ENCODE measurements at places on chromosomes 7 and 10.

DNA sequence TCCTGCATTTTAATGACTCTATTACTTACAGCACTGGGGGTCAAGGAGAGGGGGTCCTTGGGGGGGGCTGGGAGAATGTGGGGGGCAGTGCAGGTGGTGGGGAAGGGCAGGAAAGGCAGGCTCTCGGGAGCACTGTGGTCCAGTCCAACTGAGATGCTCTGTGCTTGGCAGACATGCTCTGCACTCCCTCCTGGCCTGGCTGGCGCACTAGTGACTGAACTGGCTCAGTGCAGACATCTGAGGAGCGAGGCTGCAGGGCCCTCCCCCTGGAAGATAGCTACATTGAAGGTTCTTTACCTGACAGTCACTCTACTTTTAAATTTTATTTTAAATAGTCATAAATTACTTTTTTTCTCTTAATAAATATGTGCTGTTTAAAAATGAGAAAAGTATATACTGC is 105.7 kb downstream of the NEURL1 start:
- DNase-seq: no peak

- DNase-seq: no peak
Observed at GRCh38 chr10:4384245-4384644, 441.8 kb upstream of the AKR1E2 start.

DNA sequence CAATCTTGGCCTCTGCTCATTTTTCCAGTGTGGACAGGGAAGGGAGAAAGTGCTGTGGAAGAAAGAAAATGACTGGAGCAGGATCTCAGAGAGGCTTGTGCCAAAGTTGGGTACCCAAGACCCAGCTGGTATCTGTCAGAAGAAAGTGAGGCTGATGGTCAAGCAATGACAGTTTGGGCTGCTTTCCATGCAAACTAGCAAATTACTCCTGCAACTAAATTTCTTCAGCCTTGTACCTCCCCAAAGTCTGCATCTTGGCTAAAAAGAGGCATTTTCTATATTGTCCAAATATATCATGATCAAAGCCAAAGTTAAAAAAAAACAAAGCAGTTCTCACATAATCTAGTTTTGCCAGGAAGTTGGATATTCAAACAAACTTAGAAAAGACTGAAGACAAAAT is 208.5 kb upstream of the FRMD4A start:
- no peak for DNase-seq

DNA sequence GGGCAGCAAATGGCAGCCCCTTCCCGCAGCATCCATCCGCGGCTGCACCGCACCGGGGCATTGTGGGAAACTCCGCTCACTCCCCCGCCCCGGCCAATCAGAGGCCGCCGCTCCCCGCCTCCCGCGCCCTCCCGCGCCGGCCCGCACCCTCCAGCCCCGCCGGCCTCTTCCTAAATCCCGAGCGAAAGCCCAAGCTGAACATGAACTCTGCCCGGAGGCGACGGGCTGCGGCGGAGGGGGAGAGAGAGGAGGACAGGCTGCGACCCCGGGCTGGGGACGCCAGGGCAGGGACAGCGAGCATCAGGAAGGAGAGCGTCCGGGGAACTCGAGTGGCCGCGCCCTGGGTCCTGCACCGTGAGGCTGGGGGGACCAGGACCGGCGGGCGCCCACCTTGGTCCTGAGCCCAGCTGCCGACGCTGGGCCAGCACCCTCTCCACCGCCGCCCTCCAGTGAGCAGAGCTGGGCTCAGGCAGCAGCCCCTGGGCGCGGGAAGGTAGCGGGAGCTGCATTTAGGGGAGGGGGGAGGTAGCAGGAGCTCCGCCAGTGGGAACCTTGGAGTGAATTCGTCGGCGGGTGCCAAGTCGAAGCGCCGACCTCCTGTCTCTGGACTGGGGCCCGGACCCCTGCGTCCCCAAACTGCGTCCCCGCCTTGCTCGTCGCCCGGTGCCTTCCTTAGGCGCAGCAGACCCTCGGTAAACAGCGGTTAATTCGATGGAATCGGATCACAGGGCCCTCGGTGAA is at the start of gene DGKI:
Gene DGKI (minus strand): TSS at position 148 of the 741 bp plus-strand sequence.
- DNase-seq: no peak

- DNase-seq: no peak
Observed at GRCh38 chr10:2993636-2994035, 73.7 kb upstream of the PFKP start.

Measured in fibroblast of mammary gland (primary cell).